Activated CD4-positive, alpha-beta memory T cell treated with anti-CD3 and anti-CD28 coated beads for 36 hours (primary cell): ENCODE measurements at places on chromosomes 13 and 19. TPM values are rescaled to one million over a fixed set of nuclear protein-coding genes. Genes with fewer than 3 reads are reported as not detected.

- DNase-seq: peak; percentile 24
Observed at GRCh38 chr13:24670961-24671381, 9.2 kb upstream of the ATP12A start.

DNA sequence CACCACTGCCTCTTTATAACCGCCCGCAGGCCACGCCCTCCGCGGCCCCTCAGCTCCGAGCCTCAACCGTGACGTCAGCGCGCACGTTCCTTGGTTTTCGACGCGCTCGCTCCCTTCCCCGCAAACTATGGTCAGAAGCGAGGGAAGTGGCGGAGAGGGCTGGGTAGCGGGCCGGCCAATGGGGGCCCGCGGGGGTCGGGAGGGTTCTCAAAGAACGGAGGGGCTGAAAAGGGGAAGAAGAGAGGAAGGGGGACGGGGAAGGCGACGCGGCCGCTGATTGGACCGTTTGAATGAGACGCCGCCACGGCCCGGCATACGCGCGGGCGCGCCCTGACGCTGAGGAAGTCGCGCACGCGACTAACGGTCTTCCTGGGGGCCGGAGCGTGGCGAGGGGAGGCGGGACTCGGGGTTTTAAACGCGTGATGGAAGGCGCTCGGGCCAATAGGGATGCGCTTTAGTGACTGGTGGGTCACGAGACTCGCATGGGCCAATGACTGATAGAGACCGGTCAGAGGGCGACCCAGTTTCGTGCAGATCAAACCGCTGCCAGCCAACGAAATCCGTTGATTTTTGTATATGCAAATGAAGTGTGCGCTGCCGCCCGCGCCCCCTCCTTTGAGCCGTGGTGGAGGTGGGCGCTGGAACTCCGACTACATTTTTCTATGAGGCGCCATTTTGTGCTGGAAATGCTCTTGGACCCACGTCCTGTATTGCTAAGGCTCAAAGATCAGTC, 378 bp upstream of the UBE2S start:
- DNase-seq: peak; percentile 98

GRCh38 chr19:50414864-50415660, 3.7 kb upstream of the SPIB start:
- DNase-seq: peak; percentile 81

ZNF134 gene
- total RNA-seq: 8.0 TPM

GRCh38 chr13:46908501-46908900, 11.6 kb upstream of the HTR2A start:
- no peak for DNase-seq

CEACAM7 gene
- total RNA-seq: not detected

DNA sequence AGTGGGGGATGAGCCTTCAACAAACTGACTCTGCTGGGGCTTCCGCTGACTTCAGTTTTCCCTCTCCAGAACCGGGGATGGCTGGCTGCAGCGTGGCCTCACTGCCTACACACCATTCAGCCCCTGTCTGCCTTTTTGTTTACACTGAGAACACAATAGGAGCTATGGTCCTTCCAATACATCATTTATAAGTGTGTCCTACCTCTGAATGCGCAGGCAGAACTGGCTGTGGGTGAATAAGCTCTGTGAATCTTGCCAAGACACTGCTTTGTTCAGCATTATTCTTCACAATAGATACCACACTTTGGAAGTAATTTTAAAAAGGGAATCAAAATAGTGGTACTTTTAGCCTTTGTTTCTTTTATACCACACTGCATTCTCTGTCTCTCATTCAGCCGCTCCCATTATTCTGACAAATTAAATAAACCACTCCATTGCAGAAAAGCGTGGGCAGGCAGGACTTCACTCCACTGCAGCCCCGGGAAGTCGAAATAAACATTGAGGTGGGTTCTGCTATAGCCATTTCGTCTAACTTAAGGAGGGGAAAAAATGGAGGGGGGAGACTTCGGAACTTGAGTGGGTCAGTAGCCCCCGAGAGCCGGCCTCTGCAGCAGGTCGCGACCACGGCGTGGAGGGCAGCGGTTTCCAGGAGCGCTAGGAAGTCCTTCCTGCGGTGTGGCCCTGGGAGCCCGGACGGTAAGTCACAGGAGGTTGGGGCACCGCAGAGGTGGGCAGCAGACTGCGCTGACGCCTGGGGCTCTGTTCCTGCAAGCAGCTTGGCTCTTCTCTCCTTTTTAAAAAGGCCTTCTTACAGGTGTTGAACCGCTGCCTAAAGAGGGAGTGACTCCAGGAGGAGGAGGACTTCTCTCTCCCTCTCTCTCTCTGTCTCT, 94.8 kb upstream of the SOX1 start:
- no peak for DNase-seq

GRCh38 chr13:67829641-67830040, 599.5 kb upstream of the PCDH9 start:
- DNase-seq: no peak

DNA sequence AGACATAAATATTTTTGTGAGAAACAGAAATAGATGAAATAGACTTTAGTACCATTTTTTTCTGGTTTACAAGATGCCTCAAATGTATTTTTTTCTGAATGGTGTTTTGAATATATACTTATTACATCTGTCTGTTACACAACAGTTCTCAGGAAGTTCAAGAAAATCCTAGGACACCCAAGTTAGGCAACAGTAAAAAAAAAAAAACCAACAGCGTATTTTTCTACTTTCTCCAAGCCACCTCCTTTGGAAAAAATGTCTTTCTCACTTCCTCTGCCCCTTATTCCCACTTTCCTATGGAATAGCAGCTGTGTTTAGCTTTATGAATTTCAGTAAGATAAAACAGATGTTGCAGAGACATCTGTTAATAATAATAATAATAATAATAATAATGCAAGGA, 489.6 kb upstream of the KLF12 start:
- no peak for DNase-seq

DNA sequence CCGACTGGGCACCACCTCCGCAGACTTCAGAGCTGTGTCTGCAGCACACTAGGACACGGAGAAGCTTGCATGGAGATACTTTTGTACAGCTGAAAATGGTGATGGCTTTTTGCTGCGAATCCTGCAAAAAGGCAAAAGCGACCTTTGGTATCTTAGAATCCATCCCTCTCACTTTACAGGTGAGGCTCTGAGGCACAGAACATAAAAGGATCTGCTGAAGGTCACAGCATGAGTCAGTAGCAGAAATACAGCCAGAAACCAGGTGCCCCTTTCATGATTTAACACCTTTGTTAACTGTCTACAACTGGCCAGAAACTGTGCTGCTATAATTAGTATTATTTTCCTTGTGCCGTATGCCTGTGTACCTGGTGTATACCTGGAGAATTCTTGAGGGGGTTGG, 48.3 kb downstream of the EFNB2 start:
- no peak for DNase-seq

DNA sequence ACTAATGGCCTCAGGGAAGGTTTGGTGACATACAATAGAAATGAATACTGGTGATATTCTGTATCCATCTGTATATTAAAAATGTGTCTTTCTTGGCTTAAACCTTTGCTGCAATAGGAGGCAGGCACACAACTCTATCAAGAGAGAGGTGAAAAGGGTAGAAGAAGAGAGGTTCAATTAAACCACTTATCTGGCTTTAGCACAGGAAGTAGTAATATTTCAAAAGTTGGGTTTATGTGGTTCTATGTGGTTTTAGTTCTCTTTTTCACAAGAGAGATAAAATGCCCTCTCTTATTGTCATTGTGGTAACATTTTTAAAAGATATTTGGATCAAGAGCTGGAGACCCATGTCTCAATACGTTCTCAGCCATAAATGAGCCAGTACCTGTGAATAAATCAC, 146.2 kb upstream of the FNDC3A start:
- DNase-seq: no peak

SCGB2B2 gene
- 0.46 TPM for total RNA-seq

GRCh38 chr19:8487137-8487851, 15.1 kb downstream of the PRAM1 start:
- peak; percentile 82 for DNase-seq

DNA sequence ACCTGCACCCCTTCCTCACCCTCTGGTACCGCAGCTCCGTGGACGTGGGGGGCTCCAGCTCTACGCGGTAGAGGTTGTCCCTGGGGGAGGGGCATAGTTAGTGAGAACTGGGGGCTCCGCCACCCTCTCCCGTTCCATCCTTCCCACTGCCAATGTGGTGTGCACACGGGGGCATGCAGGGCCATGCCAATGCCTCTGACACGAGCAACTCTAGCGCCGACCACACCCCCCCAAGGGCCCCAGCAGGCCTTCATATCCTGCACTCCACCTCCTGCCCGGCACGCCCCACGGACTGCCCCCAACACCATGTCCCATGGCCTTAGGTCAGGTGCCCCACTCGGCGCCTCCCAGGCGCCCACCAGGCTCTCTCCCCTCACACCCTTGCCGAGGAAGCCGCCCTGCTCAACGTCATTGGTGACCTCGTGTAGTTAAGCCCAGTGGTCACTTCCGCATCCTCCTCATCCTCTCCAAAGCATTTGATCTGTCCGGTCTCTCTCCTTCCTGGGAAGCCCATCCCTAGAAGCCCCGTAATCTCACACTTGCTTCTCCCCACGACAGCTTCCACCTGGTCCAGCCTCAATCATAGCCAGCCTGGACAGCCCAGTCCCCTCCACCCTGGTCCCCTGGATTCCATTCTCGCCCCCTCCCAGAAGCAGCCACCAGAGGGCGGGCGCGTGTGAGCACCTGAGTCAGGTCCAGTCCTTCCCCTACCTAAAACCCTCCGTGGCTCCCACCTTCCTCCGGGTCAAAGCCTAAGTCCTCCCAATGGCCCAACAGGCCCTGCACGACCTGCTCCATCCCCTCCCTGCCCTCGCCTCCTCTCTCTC, 2.1 kb downstream of the SEMA6B start:
- DNase-seq: peak; percentile 48

DNA sequence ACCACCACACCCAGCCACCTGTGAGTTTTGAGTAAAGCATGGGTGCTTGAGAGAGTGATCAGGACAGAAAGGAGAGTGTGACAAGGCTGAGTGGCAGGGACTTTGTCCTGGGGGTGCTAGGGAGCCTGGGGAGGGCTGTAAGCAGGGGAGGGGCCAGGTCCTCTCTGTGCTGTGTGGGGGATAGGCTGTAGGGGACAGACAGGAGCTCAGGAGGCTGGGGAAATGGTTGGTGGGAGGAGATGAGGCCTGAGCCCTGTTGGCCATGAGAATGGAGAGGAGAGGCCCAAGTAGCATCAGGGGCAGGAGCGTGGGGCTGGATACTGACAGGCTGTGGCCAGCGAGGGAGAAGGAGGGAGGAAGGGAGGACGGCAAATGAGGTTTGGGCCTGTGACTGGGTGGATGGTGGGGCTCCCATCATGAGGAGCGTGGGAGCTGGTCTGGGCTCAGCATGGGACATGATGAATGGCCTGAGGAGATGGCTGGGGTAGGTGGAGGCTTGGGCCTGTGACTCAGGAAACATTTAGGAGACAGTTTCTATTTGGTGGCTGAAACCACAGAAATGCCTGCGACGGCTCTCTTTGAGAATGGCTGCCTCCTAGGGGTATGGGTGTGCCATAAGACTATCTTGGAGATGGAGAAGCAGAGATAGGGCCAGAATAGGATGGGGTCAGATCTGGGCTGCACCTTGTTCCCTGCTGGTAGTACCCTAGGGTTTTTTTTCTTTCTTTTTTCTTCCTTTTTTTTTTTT, 25.0 kb downstream of the GRIN2D start:
- DNase-seq: peak; percentile 52

HS6ST3 gene
- total RNA-seq: not detected

ZNF254 gene
- 6.7 TPM for total RNA-seq
